ENCODE measurements at places on chromosomes 5 and 9.

DNA sequence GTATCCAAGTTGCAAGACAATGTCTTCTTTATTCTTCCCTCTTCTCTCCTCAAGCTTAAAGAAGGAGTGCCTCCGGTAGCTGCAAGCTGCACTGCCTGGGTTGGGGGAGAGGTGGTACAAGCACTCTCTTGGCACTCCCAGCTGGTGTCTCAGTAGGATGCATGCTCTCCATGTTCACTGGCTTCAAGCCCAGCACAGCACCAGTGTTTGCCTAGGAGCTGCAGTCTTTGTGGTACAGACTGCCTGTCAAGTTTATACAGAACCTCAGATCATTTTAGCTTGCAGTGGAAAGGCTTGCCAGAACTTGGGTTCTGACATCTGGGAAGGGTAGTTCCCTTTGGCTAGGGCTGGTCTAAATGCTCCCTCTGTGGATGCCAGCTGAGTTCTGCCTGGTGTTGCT lies 505.6 kb downstream of the MAN2A1 start:
- no peak for DNase-seq

- DNase-seq, result no peak
Measured at GRCh38 chr5:75050415-75050814, 1.9 kb downstream of the GCNT4 start.

- no peak for DNase-seq
Measured at GRCh38 chr5:20166456-20166855, 178.5 kb upstream of the CDH18 start.

- DNase-seq, result no peak
Measured at GRCh38 chr5:29879401-29879800, 1314.1 kb upstream of the CDH6 start.

GRCh38 chr5:144183254-144183889 lies 12.7 kb downstream of the KCTD16 start:
- no peak for DNase-seq

- DNase-seq, result no peak
Measured at GRCh38 chr5:125634216-125634835, 788.9 kb upstream of the GRAMD2B start.

- no peak for DNase-seq
Measured at GRCh38 chr5:133757396-133757945, 145.1 kb upstream of the FSTL4 start.

- no peak for DNase-seq
Measured at GRCh38 chr9:130426883-130427282, 17.9 kb upstream of the ASS1 start.

- no peak for DNase-seq
Measured at GRCh38 chr9:114002271-114002985, 75.7 kb downstream of the AMBP start.

GRCh38 chr9:19188771-19189170 lies 41.7 kb upstream of the DENND4C start:
- no peak for DNase-seq

- DNase-seq, result no peak
Measured at GRCh38 chr5:1505506-1506241, 18.1 kb downstream of the LPCAT1 start.

DNA sequence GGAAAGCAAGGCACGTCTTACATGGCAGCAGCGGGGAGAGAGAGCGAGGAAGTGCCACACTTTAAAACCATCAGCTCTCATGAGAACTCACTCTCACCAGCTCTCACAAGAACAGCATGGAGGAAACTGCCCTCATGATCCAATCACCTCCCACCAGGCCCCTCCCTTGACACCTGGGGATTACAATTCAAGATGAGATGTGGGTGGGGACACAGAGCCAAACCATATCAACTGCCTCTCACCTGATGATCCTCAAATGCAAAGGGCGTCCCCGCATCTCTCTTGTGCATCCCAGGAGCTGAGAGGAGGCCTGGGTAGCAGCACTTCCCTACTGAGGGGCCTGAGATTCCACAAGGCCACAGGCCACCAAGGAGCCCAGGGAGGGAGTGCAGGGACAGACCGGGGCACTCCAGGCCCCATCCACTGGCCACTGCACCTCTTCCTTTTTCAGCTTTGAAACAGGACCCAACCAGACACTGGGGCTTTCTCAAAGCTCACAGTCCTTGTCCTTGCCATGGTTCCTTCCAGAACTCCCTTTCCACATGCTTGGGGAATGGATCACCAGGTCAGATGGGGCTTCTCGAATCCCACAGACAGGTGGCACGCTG lies 54.5 kb upstream of the IL17B start:
- DNase-seq, result no peak

DNA sequence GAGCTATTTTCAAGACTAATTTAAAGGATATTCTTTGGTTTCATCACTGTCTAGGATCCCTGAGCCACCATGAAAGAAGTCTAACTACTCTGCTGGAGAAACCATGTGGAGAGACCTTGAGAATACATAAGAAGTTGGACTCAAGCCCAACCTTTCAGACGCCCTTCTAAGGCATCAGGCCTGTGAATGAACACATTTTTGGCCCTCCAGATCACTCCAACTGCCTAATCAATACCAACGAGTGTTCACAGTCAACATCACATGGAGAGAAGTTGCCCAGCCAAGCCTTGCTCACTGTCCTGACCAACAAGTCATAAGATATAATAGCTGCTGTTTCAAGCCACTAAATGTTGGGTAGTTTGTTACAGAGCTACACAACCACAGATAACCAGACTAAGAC lies 100.7 kb downstream of the EPB41L4A start:
- no peak for DNase-seq

DNA sequence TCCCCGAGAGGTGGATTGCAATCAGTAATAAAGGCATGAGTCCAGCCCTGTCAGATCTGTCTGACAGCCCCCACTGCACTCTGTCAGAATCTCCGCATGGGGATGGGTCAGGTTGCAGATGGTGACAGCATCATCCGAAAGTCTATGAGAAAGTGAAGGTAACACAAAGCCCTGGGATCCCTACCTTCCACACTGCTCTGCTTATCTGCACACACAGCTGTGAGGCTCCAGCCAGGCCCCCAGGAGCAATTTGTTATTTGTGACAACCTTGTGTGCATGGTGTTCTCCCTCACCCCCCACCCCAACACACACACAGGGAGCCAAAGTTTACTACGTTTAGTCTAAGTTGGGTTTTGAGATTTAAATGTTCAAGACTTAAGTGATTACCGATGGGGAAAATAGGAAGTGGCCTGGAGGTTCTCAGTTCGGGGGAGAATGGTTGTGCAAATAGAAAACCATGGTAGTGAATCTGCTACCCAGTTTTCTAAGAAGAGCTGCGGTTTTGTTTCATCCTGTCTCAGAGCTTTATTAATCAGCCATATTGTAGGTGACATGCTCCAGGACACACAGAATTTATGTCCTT lies 92.7 kb downstream of the SV2C start:
- DNase-seq, result no peak

DNA sequence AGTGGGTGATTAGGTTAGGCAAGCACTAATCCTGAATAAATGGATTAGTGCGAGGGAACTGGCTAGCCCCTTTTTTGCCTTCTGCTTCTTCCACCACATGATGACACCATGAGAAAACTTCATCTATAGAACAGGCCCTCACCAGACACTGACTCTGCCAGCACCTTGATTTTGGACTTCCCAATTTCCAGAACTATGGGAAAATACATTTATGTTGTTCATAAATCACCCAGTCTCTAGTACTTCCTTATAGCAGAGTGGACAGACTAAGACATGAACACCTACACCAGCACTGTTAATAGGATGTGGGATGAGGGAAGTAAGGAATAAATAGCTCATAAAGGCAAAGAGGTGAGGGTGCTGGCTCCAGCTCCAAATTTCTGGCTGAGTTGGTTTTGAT lies 1.4 kb downstream of the ZNF622 start:
- DNase-seq, result no peak

DNA sequence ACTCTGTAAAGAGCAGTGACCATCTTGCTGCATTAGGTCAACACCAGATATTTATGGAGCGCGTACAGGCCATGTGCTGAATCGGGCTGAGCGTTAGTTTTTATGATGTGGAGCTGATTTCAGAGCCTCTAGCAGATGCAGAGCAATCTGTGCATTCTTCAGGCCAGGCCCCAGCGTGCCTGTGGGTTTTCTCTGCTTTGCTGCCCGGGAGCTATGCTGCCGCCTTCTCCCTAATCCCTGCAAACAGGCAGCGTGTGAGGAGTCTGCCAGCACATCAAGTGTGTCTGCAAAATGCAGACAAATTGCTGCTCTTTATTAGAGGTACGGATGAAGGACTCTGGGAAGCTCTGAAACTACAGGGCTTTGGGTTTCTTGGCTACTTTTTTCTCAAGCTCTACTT lies 170.0 kb downstream of the NTRK2 start:
- DNase-seq, result no peak

- no peak for DNase-seq
Measured at GRCh38 chr5:98827161-98827560, 53.7 kb downstream of the RGMB start.
